ENCODE measurements at places on chromosomes 4 and X. TPM values are rescaled to one million over a fixed set of nuclear protein-coding genes. Genes with fewer than 3 reads are reported as not detected.

Gene GLOD5
- not detected for total RNA-seq

Gene S100P
- not detected for total RNA-seq

Gene PRKG2
- total RNA-seq: not detected

Gene ATP7A
- total RNA-seq: 9.7 TPM

Gene TAF7L
- 0.13 TPM for total RNA-seq

Measured in dermis microvascular lymphatic vessel endothelial cell (primary cell).